ENCODE measurements at places on chromosomes 13 and 19. TPM values are rescaled to one million over a fixed set of nuclear protein-coding genes. Genes with fewer than 3 reads are reported as not detected.

CLC gene
- total RNA-seq: not detected

ADPRHL1 gene
- total RNA-seq: 0.45 TPM

ERICH6B gene
- total RNA-seq: not detected

BCL3 gene
- total RNA-seq: 4.2 TPM

ZNF555 gene
- 5.7 TPM for total RNA-seq

FUT1 gene
- total RNA-seq: under 0.01 TPM

EBPL gene
- 20.4 TPM for total RNA-seq

SERTM1 gene
- total RNA-seq: not detected

MBD3L4 gene
- not detected for total RNA-seq

ZNF563 gene
- total RNA-seq: 3.7 TPM

CYP2A6 gene
- not detected for total RNA-seq

PRR19 gene
- not detected for total RNA-seq

ZNF708 gene
- total RNA-seq: 5.3 TPM

C19orf18 gene
- total RNA-seq: 0.23 TPM

PGLYRP2 gene
- total RNA-seq: not detected

ZNF90 gene
- total RNA-seq: 1.6 TPM

SLC8A2 gene
- not detected for total RNA-seq

IGFL1 gene
- total RNA-seq: not detected

TRPM4 gene
- total RNA-seq: 10.6 TPM

IL17D gene
- 0.59 TPM for total RNA-seq

KCNN4 gene
- 7.5 TPM for total RNA-seq

HSD17B14 gene
- total RNA-seq: 5.3 TPM

RSPH6A gene
- not detected for total RNA-seq

SLC1A6 gene
- not detected for total RNA-seq

CGB2 gene
- total RNA-seq: not detected

EFNA2 gene
- not detected for total RNA-seq

PRRG2 gene
- 0.83 TPM for total RNA-seq

S1PR5 gene
- total RNA-seq: 2.3 TPM

CD320 gene
- 30.7 TPM for total RNA-seq

CYP4F11 gene
- total RNA-seq: not detected

CAPN12 gene
- total RNA-seq: 0.08 TPM

ZNF665 gene
- total RNA-seq: 2.3 TPM

UBXN6 gene
- 127 TPM for total RNA-seq

GAS6 gene
- total RNA-seq: 186 TPM

MYO1F gene
- 0.23 TPM for total RNA-seq

APOC4 gene
- total RNA-seq: not detected

CD79A gene
- not detected for total RNA-seq

TJP3 gene
- total RNA-seq: not detected

CD33 gene
- total RNA-seq: not detected

C13orf42 gene
- not detected for total RNA-seq

LGI4 gene
- 0.15 TPM for total RNA-seq

LRFN3 gene
- total RNA-seq: 1.5 TPM

KIR3DL2 gene
- total RNA-seq: not detected

TMIGD2 gene
- not detected for total RNA-seq

TYK2 gene
- 104 TPM for total RNA-seq

USE1 gene
- 29.6 TPM for total RNA-seq

BBC3 gene
- total RNA-seq: 12.3 TPM

SIGLEC5 gene
- not detected for total RNA-seq

PEG3 gene
- total RNA-seq: 1.8 TPM

RCBTB1 gene
- total RNA-seq: 14.2 TPM

All from smooth muscle cell of the coronary artery (primary cell).